ENCODE measurements at places on chromosomes 16 and 17. TPM values are rescaled to one million over a fixed set of nuclear protein-coding genes. Genes with fewer than 3 reads are reported as not detected.

CDIP1 gene
- total RNA-seq = 16.1 TPM

SPEM3 gene
- not detected for total RNA-seq

ABCC11 gene
- total RNA-seq = 0.30 TPM

SPNS2 gene
- 0.13 TPM for total RNA-seq

DPEP1 gene
- not detected for total RNA-seq

CDH15 gene
- 0.20 TPM for total RNA-seq

CD7 gene
- total RNA-seq = not detected

CD300LF gene
- total RNA-seq = not detected

OTOP3 gene
- total RNA-seq = not detected

INO80E gene
- 23.6 TPM for total RNA-seq

SRCIN1 gene
- total RNA-seq = not detected

HOXB13 gene
- total RNA-seq = not detected

BIRC5 gene
- 18.4 TPM for total RNA-seq

CES3 gene
- 0.39 TPM for total RNA-seq

CCL8 gene
- total RNA-seq = 0.20 TPM

IL4R gene
- 76.6 TPM for total RNA-seq

CLEC10A gene
- total RNA-seq = not detected

FBXO39 gene
- 0.07 TPM for total RNA-seq

BCL6B gene
- 0.20 TPM for total RNA-seq

NHLRC4 gene
- total RNA-seq = 0.99 TPM

USP7 gene
- 58.6 TPM for total RNA-seq

Data from smooth muscle cell of the pulmonary artery (primary cell).